ENCODE measurements at places on chromosomes 6 and 20. TPM values are rescaled to one million over a fixed set of nuclear protein-coding genes. Genes with fewer than 3 reads are reported as not detected.

DNA sequence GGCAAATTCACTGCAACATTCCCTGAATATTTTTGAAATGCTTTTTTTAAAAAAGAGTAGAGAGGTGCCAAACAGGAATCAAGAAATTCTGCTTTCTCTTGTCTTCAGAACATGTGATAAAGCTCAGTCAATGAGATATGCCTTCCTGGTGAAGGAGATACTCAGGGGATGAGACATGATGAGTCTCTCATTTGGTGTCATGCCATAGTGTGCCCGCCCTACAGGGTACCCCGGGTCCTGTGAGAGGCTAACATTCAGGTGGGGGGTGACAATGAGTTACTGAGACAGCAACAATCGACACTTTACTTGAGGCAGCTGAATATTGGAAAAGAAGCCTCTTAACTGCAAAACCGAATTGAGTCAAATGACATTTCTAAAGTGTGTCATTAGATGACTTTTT lies 6.7 kb downstream of the CCR6 start:
- H3K4me3 ChIP-seq, result no peak overlapping the region
- H3K27me3 ChIP-seq, result no peaks in the 10 kb centered on the region
- H3K36me3 ChIP-seq, result no peaks in the 10 kb centered on the region
- no peaks in the 10 kb centered on the region for H3K4me1 ChIP-seq
- H3K27ac ChIP-seq, result no peak overlapping the region

GRCh38 chr6:124131259-124131658 lies 327.6 kb downstream of the NKAIN2 start:
- H3K27me3 ChIP-seq, result no peaks in the 10 kb centered on the region
- H3K4me3 ChIP-seq, result no peak overlapping the region
- no peak overlapping the region for H3K27ac ChIP-seq
- H3K36me3 ChIP-seq, result no peaks in the 10 kb centered on the region
- no peak for DNase-seq

The SLC22A3 gene
- total RNA-seq, result 2.1 TPM

- H3K36me3 ChIP-seq, result no peaks in the 10 kb centered on the region
- no peak overlapping the region for H3K4me3 ChIP-seq
- no peak overlapping the region for H3K27ac ChIP-seq
- H3K4me1 ChIP-seq, result no peaks in the 10 kb centered on the region
- H3K27me3 ChIP-seq, result no peaks in the 10 kb centered on the region
Observed at GRCh38 chr20:62741191-62741691, 32.6 kb downstream of the NTSR1 start.

- no peak overlapping the region for H3K27ac ChIP-seq
- no peaks in the 10 kb centered on the region for H3K27me3 ChIP-seq
- DNase-seq, result no peak
- H3K4me3 ChIP-seq, result no peak overlapping the region
Observed at GRCh38 chr6:112362027-112362795, 15.1 kb downstream of the RFPL4B start.

- no peaks in the 10 kb centered on the region for H3K36me3 ChIP-seq
- DNase-seq, result no peak
- H3K27me3 ChIP-seq, result no peaks in the 10 kb centered on the region
- H3K4me1 ChIP-seq, result peaks cover 11% of the 10 kb centered on the region
- H3K4me3 ChIP-seq, result no peak overlapping the region
Observed at GRCh38 chr6:158040804-158041347, 59.2 kb downstream of the SYNJ2 start.

GRCh38 chr6:95690328-95690727 lies 113.0 kb downstream of the MANEA start:
- no peaks in the 10 kb centered on the region for H3K4me1 ChIP-seq
- no peaks in the 10 kb centered on the region for H3K36me3 ChIP-seq
- H3K27me3 ChIP-seq, result no peaks in the 10 kb centered on the region
- no peak for DNase-seq
- H3K27ac ChIP-seq, result no peak overlapping the region

The LY6G5C gene
- total RNA-seq, result 2.8 TPM

DNA sequence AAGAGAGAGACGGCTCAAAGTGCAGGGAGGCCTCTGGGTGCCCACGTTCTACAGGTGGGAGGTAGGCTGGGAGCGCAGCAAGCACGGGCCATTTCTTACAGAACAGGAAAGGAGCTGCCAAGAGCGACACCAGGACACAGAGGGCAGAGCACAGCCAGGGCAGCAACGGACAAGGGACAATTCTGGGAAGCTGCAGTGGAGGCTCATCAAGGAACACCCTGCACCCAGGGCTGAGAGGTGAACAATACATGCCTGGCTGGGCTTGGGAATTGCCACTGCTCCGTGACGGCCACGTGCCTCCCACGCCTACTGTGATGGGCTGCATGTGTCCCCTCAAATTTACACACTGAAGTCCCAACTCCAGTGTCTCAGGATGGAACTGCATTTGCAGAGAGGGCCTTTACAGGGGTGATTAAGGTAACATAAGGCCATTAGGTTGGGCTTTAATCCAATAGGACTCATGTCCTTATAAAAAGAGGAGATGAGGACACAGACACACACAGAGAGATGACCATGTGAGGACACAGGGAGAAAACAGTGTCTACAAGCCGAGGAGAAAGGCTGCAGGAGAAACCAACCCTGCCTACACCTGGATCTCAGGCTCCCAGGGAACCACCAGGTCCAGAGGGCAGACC lies 13.6 kb downstream of the SERPINB6 start:
- no peaks in the 10 kb centered on the region for H3K27me3 ChIP-seq
- no peaks in the 10 kb centered on the region for H3K36me3 ChIP-seq
- no peak overlapping the region for H3K4me3 ChIP-seq
- H3K27ac ChIP-seq, result no peak overlapping the region
- H3K4me1 ChIP-seq, result peaks cover 10% of the 10 kb centered on the region

Data from colonic mucosa (tissue), 4 donors.